Stimulated activated CD4-positive, alpha-beta T cell treated with anti-CD3 and anti-CD28 coated beads, Interleukin-1b, Interleukin-23, amount 100 ng/mL, for 4 hours (primary cell): ENCODE measurements at places on chromosomes 2 and 18.
A peak's percentile ranks its signal among the peaks of the same experiment; 100 is the strongest.

GRCh38 chr2:119301413-119301812, 65.2 kb downstream of the C2orf76 start:
- no peak for DNase-seq

GRCh38 chr2:45852450-45853150, 201.1 kb downstream of the PRKCE start:
- no peak for DNase-seq

DNA sequence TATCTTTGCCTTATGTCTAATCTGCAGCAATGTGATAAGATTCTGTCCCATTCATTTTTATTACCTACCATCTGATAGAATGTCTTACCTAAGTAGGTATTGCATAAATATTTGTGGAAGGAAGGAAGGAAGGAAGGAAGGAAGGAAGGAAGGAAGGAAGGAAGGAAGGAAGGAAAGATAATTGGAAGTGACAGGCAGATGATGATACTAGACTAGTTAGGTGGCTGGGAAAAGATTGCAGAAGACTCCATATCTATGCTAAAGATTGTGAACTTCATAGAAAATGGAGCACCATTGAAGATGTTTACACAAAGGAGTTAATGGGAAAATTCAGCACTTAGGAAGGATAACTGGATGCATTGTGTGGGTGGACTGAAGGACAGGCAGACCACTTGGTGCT, 909.0 kb downstream of the EPHA4 start:
- no peak for DNase-seq

DNA sequence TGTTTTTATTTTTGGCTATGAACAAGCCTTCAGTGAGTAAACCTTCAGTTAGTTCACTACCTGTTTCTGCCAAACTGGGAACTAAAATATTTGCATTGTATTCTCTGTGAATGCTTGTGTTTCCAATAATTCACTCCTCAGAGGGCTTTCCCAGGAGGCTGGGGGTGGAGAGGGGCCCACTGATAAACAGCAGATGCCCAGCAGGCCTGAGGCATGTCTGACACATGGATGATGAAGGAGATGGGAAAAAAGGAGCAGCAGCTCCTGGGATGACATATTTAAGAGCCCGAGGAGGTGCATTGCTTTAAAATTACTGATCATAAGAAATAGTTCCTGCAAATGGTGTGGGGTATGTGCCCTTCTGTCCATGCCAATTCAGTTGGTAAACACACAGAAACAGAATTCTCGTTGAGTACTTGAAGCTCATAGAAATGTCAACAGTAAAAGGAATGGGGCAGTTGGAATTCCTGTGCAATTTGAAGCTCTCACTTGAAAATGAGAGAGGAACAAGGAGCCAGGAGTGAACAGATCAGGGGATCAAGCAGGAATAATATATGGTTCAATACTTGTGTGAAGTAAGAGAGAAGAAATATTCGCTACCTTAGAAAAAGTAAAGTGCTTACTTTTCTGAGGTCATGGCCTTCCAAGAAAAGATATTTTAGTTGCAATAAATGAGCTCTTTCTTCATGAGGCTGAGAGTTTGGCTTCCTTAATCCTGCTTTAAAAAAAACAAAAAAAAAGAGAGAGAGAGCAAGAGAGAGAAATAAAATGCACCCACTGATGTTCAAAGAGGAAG, 22.0 kb upstream of the HNMT start:
- no peak for DNase-seq

GRCh38 chr2:197007716-197008628, 81.5 kb upstream of the PGAP1 start:
- no peak for DNase-seq

GRCh38 chr2:129827311-129828090, 152.0 kb upstream of the RAB6C start:
- DNase-seq: no peak

- DNase-seq: peak; percentile 3
Observed at GRCh38 chr18:75455249-75456198, 28.0 kb upstream of the SMIM21 start.

DNA sequence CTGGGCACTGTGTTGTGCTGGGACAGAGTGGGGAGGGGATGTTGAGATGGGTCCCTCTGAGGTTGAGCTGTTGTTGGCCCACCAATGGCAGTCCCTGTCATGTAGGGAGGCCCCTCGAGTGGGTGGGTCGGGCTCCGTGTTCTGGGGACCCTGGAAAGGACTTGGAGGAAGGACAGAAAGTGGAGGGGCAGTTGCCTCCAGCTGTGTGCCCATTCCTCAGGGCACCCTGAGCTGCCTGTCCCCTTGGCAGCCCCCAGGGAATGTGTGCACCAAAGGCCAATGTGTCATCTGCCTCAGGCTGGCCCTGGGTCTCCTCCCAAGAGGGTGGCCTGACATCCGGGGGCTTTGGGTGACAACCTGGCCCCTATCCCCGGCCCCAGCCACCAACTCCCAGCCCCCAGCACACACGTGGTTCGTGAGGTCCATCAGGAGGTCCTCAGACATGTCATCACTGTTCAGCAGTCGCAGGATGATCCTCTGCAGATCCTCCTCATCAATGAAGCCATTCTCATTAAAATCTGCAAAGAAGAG, 57.7 kb downstream of the CIB4 start:
- no peak for DNase-seq

- DNase-seq: no peak
Observed at GRCh38 chr2:168143813-168144212, 103.6 kb downstream of the STK39 start.

GRCh38 chr2:216339456-216340279, 32.6 kb downstream of the MARCHF4 start:
- DNase-seq: no peak

DNA sequence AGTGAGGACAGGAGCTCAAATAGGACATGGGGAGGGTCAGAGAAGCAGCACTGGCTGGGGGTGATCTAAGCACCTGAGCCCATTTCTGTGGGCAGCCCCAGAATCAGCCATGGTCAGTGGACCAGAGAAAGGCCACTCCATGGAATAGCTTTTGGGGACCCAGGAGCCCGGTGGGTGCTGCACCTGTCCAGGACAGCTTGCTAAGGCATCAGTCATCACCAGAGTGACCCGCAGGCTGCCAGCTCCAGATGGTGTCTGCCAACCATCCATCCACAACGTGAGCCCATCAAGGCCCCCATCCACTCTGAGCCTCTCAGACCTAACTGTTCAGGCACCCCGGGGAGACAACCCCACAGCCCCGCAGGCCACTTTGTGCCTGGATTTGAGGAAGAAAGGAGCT, 23.6 kb upstream of the COL6A3 start:
- no peak for DNase-seq

DNA sequence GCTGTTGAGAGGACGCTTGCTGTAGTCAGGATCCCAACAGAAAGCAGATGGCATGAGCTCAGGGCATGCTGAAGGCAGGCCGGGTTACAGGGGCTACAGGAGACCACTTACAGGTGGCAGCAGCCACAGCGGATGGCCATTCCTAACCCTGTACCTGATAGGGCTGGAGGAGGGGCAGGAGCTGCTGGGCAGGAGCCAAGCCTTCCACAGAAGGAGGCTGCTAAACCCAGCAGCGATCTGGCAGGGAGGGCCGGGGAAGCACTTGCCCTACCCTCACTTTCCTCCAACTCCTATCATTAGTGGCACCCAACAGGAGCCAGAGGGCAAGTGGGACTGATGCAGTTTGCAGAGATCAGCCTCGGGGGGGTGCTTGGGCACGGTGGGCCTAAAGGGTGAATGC, 2.0 kb downstream of the ASB18 start:
- DNase-seq: no peak

GRCh38 chr2:232970051-232970450, 43.0 kb downstream of the NGEF start:
- no peak for DNase-seq

DNA sequence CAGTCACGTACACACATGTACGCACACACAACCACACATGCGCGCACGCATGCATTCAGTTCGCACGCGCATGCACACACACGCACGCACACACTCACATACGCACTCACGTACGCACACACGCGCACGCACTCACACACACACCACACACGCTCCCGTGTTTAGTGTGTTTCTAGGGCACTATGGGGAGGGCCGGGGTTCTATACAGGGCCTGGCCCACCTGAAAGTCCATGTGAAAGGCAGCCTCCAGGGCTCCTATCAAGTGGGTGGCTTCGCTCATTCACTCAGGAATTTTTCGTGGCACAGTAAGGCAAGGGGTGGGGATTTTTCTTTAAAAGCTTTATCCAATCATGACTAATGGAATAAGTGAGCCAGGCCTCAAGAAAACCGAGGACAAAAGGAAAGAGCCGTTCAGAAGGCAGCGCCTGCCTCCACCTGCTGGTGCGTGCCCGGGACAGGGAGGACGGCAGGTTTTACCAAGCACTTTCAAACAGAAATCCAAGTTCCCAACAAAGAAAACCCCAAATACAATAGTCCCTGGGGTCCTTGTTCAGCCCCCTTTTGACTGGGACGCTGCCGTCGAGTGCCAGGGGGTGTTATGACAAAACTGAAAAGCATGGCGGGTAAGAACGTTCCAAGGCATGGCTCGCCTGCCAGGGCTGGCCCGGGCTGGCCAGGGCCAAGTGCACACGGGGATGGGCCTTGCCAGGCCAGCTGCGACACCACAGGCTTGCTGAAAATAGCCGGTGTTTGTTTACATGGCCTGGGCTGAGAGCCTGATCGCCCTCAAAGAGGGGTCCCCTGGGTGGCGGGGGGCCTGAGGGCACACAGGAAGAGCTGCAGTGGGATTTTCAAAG, 110.0 kb downstream of the HDAC4 start:
- DNase-seq: no peak

GRCh38 chr2:160445673-160446072, 47.9 kb downstream of the RBMS1 start:
- no peak for DNase-seq

GRCh38 chr2:145415151-145415550, 895.2 kb upstream of the ZEB2 start:
- DNase-seq: no peak

DNA sequence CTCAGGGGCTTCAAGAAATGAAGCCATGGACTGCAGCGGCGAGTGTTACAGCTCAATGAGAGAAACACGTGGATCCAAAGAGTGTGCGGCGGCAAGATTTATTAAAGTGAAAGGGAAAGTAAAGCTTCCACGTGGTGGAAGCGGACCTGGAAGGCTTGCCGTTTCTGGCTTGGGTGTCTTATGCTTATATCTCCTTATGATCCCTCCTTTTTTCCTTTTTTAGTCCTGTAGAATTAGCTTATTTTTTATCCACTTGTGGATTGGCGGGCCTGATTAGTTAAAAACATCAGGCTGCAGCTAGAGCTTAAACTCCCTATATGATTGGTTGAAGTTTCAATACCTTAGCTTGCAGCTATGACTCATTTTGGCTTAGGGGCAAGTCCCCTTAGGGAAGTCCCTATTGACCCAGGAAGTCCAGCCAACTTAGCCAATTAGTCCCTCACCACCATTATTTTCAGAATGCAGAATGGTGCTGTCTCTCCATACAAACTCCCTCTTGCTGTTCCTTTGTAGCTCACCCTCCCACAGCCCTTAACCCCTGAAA, 11.6 kb upstream of the HNMT start:
- DNase-seq: no peak

GRCh38 chr2:212078103-212078502, 460.5 kb downstream of the ERBB4 start:
- DNase-seq: no peak

DNA sequence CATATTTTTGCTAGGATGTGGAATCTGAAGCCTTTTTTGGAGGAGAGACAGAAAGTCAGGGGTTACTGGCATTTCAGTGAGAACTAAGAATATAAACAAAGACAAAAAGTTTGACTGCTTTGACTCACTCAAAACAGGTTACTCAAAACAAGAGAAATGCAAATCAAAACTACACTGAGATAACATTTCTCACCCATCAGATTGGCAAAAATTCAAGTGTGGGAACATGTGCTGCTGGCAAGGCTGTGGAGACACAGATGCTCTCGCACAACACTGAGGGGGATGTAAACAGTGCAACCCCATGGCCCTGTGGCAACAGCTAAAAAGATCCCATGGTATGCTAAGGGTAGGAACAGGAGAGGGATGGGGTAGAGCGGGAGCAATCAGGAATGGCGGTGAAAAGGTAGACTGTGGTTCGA, 86.6 kb downstream of the DTNB start:
- no peak for DNase-seq

- DNase-seq: no peak
Observed at GRCh38 chr2:111149882-111150455, 29.3 kb downstream of the BCL2L11 start.

DNA sequence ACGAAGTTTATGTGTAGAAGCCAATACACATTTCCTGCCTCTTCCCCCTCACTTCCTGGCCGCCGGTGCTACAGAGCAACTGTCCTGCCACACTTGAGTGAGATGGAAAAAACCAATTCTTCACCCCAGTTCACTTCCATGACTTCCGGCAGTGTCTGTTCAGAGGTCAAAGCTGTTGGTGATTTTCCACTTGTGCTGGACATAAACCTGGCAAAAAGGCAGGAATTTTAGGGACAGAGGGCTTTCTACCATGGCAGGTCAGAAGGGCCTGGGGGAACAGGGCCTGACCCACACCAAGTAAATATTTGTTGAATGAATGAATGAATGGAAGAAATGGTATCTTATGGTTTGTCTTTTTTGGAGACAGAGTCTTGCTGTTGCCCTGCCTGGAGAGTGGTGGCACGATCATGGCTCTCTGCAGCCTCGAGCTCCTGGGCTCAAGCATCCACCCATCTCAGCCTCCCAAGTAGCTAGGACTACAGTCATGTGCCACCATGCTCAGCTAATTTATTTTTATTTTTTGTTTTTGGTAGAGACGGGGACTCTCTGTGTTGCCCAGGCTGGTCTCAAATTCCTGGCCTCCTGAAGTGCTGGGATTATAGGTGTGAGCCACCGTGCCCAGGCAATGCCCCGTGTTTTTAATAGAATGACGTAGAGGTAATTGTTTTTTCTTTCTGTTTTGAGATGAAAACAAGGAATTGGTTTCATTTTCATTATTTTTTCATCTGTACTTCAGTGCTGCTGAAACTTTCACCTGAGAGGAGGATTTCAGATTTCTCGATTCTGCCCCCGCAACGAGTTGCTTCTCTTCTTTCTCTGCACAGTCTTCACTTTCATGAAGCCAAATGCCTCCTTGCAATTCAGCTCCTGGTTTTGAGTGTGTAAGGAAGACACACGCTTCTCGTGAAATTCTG, 48.0 kb upstream of the LPIN2 start:
- peak; percentile 8 for DNase-seq

- DNase-seq: no peak
Observed at GRCh38 chr18:46751882-46752281, 5.0 kb downstream of the ST8SIA5 start.

GRCh38 chr2:106886916-106887758, 1.2 kb upstream of the ST6GAL2 start:
- DNase-seq: no peak

DNA sequence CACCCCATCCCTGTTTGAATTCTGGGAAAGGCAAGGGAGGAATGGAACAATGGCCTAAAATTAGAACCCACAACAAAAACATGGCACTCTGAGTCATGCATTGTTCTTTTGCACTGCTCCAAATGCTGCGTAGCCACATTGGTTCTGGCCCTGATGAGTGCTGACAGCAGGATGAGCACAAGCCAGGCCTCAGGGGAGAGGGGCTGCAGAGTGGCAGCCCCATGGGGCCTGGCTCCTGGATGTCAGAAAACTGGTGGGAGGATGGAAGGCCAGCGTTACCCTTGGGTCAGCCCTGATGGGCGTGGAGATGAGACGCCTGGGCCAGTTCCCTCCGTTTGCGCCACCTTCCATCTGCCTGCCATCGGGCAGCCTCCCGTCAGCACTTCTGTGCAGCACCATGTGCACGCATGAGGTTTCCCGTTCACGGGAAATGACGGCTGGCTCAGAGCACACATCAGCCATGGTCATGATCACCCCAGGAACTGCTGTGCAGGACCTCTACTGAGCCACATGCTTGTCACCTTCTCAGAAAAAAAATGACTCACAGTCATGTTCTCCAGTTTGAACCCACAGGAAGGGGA, 65.6 kb downstream of the CYP26B1 start:
- DNase-seq: no peak
